Stimulated activated CD8-positive, alpha-beta memory T cell treated with anti-CD3 and anti-CD28 coated beads, Interleukin-4, amount 100 ng/mL, for 1 hour (primary cell): ENCODE measurements at places on chromosomes 13 and 19.

GRCh38 chr13:78604782-78605611 is 1.6 kb upstream of the POU4F1 start:
- DNase-seq: no peak

GRCh38 chr13:33236021-33236420 is 49.5 kb downstream of the STARD13 start:
- no peak for DNase-seq

- DNase-seq: no peak
Measured at GRCh38 chr19:35608251-35608650, 4.3 kb upstream of the HAUS5 start.

GRCh38 chr13:109256866-109257760 is 529.3 kb downstream of the IRS2 start:
- DNase-seq: no peak

DNA sequence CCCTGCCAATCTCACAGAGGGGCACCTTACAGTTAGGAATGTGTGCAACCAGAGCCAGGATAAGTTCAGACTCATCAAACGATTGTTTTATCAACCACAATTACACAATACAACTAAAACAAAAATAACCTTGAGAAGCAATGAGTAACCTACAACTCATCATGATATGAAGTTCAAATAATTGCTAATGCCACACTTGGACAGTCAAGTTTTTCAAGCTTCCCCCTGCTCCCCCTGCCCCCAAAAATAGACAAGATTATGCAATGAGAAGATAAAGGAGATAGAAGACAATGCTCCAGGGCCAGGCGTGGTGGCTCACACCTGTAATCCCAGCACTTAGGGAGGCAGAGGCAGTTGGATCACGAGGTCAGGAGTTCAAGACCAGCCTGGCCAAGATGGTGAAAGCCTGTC is 13.6 kb upstream of the KPNA3 start:
- no peak for DNase-seq

DNA sequence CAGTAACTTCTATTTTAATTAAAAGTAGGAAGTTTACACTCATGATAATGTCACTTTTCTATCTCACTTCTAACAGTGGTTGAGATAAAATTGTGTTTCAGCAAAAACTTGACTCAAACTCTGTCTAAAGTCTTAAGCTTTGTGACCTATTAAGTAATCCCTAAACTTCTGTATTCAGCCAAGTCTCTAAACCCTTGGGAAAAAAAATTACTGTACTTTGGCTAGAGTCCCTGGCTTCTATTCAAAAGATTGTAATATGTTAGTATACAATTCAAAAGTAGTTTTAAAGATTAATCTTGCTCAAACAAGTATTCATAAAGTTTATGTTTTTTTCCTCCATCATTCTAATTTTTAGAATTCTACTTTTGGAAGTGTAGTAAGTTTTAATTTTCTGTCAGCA is 1248.8 kb downstream of the UQCRFS1 start:
- DNase-seq: no peak

DNA sequence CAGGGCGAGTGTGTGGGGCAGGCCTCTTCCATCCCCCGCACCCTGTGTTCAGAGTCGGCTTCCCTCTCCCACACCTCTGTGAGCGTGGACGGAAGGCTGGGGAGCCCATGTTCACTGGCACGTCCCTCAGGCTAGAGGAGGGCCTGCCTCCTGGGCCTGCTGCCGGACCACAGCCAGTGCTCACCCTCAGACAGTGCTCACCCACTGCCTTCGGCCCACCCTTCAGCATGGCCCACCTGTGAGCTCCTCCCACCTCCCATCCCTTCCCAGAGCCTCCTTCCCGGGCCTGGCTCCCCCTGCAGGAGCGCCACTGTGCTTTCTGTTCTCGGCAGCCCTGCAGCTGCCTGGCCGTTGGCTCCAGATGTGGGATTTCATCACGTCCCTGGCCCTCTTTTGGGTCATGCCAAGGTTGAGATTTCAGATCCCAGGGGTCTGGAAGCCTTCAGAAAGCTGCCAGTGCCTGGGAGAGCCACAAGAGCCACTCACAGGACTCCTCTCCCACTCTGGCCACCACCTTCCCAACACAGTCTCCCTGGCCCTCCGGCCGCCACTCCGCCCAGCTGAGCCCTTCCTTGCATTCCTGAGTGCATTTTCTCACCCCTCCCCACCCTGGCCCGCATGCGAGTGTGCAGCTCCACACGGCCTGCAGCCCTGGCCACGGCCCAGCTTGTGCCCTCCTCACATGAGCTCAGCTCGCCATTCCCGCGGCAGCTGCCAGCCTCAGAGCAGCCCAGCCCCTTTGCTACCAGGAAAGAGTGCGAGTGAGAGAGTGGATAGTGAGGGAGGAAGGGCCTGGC is 25.3 kb downstream of the CAPN12 start:
- no peak for DNase-seq

- no peak for DNase-seq
Measured at GRCh38 chr13:109867766-109868165, 81.4 kb upstream of the IRS2 start.

- no peak for DNase-seq
Measured at GRCh38 chr13:91802957-91803356, 404.5 kb downstream of the GPC5 start.

DNA sequence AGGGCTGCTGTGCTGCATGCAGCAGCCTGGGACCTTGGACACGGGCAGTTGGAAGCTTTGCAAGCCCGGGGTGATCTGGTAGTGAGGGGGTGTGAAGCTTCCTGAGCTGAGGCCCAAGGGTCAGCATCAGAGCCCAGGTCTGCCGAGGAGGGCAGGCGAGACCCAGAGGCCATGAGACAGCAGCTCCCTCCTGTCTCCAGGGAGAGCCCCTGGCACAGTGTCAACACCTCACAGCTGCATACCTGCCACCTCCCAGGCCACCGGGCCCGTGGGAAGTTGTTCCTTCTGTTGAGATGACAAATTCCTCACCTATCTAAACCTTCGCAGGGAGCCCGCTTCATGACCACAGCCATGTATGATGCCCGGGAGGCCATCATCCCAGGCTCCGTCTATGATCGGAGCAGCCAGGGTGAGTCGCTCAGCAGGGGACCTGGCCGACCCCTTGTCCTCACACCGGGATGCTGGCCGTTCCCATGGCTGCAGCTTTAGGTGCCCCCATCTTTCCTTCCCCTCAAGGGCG is 32.1 kb downstream of the CERS1 start:
- DNase-seq: no peak
